ENCODE measurements at places on chromosomes 5 and 9.
A peak's percentile ranks its signal among the peaks of the same experiment; 100 is the strongest.

- no peak for DNase-seq
Observed at GRCh38 chr5:173925449-173926071, 37.4 kb downstream of the CPEB4 start.

GRCh38 chr9:129109952-129110739 is 447 bp downstream of the CRAT start:
- DNase-seq: no peak

DNA sequence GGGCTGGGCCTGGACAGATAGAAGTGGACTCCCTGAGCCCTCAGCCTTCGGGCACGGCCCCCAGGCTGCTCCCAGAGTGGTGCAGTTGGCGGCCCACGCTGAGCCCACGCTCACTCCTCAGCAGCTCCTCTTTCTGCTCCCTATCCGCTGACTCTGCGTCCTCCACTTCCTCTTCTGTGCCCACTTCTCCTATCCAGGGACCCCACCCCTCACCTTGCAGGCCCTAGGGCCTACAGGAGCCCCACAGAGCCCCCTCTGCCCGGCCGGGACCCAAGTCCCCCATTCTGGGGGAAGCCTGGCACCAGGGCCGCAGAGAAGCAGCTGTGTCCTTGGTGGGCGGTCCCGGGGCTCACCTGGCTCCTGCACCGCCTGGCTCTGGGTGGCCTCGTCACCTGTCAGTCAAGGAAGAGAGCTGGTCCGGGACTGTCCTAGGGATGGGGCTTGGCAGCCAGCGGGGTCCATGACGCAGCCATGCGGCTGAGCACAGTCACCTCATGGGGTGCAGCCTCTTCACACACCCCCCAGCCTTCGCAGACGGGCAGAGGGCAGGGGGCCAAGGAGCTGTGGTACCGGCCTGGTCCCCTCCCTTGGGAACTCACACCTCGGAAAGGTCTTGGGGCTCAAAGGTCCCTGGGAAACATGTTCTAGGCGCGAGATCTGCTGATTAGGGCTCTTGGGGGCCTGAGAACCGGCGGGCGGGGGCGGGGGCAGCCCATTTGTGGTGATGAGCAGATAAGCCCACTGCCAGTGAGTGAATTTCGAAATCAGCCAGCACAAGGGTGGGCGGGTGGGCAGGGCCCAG is 5.4 kb upstream of the NRARP start:
- DNase-seq: no peak

GRCh38 chr5:9468060-9468388 is 77.9 kb downstream of the SEMA5A start:
- DNase-seq: no peak

- no peak for DNase-seq
Observed at GRCh38 chr5:109756543-109757185, 66.9 kb downstream of the MAN2A1 start.

- peak; percentile 79 for DNase-seq
Observed at GRCh38 chr5:38809388-38810359, 36.1 kb upstream of the OSMR start.

GRCh38 chr5:127673117-127673800 is 24.4 kb downstream of the CTXN3 start:
- DNase-seq: no peak

DNA sequence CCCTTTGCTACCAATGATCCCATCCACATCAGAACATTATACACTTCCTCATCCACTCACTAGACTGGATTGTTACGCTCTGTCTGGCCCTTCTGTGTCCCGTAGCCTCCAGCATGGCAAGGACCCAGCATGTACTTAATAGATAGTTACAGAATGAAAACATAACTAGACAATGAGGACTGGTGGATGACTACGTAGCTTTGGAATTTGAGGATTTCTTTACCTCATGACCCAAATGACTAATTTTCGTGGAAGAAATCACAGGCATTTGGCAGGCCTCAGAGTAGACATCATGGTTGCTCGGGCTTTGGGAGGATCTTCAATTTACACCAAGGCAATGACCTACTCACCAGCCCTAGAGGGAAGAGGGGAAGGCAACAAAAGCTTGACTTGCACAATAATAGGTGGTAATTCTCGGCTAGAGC is 299.8 kb downstream of the TLE1 start:
- no peak for DNase-seq

DNA sequence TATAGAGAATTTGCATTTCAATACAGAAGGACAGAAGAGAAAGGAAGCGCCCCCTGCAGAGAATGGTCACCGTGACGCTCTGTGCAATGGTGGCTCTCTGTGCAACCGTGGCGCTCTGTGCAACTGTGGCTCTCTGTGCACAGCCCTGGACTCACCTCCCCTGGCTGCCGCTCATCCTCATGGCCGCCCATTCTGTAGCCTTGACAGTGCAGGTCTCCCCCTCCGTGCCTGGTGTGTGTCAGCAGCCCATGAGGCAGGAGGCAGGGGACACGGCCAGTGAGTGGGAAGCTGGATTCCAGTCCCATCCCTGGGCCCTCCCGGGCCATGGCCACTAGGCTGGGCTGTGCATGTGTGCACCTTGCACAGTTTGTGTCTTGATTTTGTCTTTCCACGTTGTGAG is 12.0 kb downstream of the EXOC3 start:
- DNase-seq: no peak

GRCh38 chr5:84825606-84826005 is 440.9 kb upstream of the EDIL3 start:
- DNase-seq: no peak

- DNase-seq: no peak
Observed at GRCh38 chr5:72453246-72453775, 53.9 kb downstream of the ZNF366 start.

DNA sequence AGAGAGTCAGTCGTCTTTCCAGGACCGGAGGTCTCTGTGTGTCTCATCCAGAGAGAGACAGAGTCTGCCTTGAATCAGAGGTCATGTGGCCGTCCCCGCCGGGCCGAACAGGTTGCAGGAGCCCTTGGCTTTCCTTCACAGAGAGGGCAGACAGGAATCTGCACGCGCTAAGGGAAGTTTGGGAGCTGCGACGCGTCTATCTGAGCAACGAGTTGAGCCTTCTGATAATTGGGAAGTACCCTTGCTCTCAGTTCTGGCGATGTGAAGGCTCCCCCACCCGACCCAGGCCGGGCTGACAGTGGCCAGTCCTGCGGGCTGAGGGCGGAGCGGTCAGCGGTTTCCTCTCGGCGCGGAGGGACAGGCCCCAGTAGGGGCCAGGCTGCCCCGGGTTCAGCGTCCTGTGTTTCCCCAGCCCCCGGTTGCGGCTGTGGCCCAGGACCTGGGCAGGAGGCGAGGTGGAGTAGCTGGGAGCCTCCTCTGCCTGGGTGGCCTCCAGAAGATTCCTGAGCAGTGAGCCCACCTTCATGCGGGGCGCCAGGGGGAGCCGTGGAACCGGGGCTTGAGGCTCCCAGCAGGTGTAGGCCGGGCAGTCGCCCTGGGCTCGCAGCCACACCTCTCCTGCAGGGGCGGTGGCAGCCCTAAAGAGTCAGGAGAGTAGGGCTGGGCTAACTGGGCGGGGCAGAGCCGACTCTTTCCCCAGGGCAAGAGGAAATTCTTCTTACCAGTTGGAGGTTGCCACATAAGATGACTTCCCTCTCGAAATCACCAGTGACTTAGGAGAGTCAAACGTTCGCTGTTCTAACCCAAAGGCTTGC is 13.9 kb downstream of the NR2F1 start:
- no peak for DNase-seq
